ENCODE measurements at places on chromosomes 2 and 18. TPM values are rescaled to one million over a fixed set of nuclear protein-coding genes. Genes with fewer than 3 reads are reported as not detected.
A peak's percentile ranks its signal among the peaks of the same experiment; 100 is the strongest.

- H3K36me3 ChIP-seq, result peaks cover 3% of the 10 kb centered on the region
- DNase-seq, result no peak
- no peak overlapping the region for H3K27ac ChIP-seq
These were observed 4.8 kb upstream of the ZFP36L2 start for GRCh38 chr2:43230951-43231827.

GRCh38 chr2:241912021-241912555 lies 42.6 kb downstream of the RTP5 start:
- H3K4me3 ChIP-seq, result no peak overlapping the region
- H3K27ac ChIP-seq, result no peak overlapping the region
- H3K36me3 ChIP-seq, result peaks cover 2% of the 10 kb centered on the region
- H3K4me1 ChIP-seq, result peaks cover 3% of the 10 kb centered on the region
- no peak for DNase-seq

GRCh38 chr2:223481486-223481885 lies 120.7 kb downstream of the SCG2 start:
- no peak overlapping the region for H3K27ac ChIP-seq
- H3K36me3 ChIP-seq, result no peaks in the 10 kb centered on the region
- no peaks in the 10 kb centered on the region for H3K27me3 ChIP-seq
- DNase-seq, result no peak

GRCh38 chr2:128315829-128316776 lies 2.6 kb downstream of the HS6ST1 start:
- peaks cover 7% of the 10 kb centered on the region for H3K36me3 ChIP-seq
- H3K27ac ChIP-seq, result no peak overlapping the region
- no peaks in the 10 kb centered on the region for H3K4me1 ChIP-seq

GRCh38 chr2:85753035-85753524 lies 711 bp upstream of the ATOH8 start:
- H3K27ac ChIP-seq, result no peak overlapping the region
- H3K36me3 ChIP-seq, result no peaks in the 10 kb centered on the region
- peak overlapping the region; percentile 77 for H3K4me3 ChIP-seq
- DNase-seq, result no peak

- no peak overlapping the region for H3K4me3 ChIP-seq
- DNase-seq, result no peak
- no peaks in the 10 kb centered on the region for H3K27me3 ChIP-seq
- H3K4me1 ChIP-seq, result peaks cover 2% of the 10 kb centered on the region
- no peak overlapping the region for H3K27ac ChIP-seq
- H3K36me3 ChIP-seq, result no peaks in the 10 kb centered on the region
These were observed 305.4 kb upstream of the LYPD1 start for GRCh38 chr2:132975193-132976105.

DNA sequence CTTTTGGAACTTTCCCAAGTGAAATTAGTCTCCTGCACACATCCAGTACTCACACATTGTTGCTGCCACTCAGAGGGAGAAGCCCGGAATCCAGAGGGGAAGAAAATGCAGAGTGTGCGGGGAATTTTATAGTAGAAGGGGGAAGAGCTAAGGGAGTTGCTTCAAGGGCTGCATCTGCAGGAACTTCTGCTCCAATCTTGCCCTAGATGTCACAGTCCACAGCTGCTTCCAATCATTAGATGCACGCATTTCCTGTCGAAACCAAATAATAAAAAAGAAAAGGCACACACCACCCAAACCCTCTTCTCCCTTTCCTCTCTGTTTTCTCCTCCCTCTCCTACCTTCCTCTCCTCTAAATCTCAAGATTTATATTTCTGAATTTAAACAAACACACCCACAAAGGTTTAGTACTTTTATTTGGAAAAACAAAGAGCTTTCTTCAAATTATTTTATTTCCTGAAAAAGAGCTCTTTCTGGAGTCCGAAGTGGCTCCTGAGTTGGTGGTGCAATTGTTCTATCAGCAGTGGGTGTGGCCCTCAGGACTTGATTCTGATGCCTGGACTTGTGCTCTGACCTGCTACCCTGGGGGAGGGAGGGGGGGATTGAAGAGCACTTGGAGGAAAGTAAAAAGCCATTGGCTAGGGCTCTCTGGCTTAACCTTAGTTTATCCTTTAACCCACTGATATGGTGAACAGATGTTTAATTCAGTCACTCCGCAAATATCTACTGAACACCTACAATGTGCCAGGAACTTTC lies 72.0 kb downstream of the KCNE4 start:
- no peak overlapping the region for H3K27ac ChIP-seq
- no peak overlapping the region for H3K4me3 ChIP-seq
- no peaks in the 10 kb centered on the region for H3K36me3 ChIP-seq
- peaks cover 10% of the 10 kb centered on the region for H3K4me1 ChIP-seq
- DNase-seq, result no peak

- no peaks in the 10 kb centered on the region for H3K4me1 ChIP-seq
- H3K36me3 ChIP-seq, result no peaks in the 10 kb centered on the region
- no peak overlapping the region for H3K4me3 ChIP-seq
- H3K27ac ChIP-seq, result no peak overlapping the region
These were observed 404.9 kb downstream of the CPS1 start for GRCh38 chr2:210961249-210961648.

DNA sequence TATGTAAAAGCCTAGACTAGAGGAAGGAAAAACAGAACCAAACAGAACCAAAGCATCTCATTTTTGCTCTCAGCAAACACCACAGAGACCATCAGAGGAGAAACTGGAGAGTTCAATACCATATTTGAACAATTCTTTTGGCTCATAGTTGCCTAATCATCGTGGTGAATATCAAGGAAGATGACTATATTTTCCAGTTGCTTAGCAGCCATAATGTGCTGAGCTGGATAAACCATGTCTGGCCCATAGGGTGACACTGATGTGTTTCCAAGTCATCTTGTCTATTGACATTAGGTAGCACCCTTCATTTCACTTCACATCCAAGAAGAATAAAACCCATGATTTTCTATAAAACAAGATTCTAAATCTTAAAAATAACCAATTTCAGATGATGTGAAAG lies 5.9 kb upstream of the XRCC5 start:
- DNase-seq, result no peak
- H3K27ac ChIP-seq, result no peak overlapping the region
- H3K27me3 ChIP-seq, result no peaks in the 10 kb centered on the region
- no peaks in the 10 kb centered on the region for H3K4me1 ChIP-seq

DNA sequence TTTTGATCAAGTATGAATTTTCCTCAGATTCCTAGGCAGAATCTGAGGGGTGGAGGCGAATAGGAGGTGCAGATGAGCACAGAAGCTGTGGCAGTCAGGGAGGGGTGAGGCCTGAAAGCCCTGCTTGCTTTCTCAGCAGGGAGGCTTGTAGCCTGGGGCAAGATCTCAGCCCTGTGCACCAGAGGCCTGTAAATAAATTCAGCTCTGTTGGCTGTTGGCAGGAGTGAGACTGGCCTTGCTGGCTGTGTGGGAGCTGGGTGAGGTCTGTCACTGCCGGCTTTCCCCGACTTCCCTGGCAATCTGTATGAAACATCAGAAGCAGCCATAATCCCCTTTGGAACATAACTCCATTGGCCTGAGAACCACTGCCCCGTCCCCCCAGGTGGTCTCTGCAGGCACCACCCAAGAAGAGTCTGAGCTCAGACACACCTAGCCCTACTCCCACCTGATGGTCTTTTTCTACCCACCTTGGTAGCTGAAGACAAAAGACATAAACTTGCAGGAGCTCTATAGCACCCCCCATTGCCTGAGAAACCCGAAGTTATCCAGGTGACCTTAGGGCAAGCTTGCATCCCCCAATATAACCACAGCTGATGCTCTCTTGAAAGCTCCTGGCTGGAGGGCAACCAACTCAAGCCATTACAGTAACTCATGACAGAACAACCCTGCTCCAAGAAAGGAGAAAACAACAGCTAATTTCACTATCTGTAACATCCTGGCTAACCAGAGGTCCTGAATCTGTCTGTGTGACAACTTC lies 32.3 kb downstream of the EVA1A start:
- no peak overlapping the region for H3K4me3 ChIP-seq
- peak; percentile 54 for DNase-seq
- no peak overlapping the region for H3K27ac ChIP-seq
- H3K4me1 ChIP-seq, result no peaks in the 10 kb centered on the region
- H3K27me3 ChIP-seq, result no peaks in the 10 kb centered on the region

GRCh38 chr18:49446481-49446880 lies 14.0 kb downstream of the DYM start:
- no peak overlapping the region for H3K4me3 ChIP-seq
- H3K4me1 ChIP-seq, result no peaks in the 10 kb centered on the region
- H3K27ac ChIP-seq, result no peak overlapping the region

DNA sequence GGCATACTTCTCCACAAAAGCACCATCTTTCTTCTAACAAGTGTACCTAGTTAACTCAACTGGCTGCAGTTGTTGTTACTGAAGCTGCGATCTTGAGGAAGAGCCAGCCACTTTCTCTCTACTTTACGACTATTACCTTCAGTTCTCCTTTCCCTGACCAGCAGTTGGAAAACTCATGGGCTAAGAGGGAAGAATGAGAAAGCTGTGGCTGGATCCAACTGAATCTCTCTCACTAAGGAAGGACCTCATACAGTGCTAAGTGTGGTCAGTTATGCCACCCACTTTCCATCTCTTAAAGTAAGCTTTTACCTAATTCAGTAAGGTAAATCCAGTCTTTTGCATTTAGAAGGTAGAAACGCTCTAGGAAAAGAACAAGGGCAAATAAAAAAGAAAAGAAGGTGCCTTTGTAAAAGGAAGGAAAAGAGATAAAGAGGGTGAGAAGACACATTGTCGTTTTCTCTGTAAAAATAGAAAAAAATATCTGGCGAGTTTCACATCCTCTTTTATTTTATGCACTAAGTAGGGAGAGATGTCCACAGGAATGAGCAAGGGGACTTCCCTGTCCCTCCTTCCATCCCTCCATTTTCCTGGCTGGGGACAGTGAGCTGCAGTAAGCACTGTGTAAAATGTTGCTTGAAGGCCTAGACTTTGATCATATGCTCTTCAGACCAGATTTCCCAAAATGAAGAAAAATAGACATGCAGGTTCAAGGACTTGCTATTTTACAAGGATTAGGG lies 73.4 kb downstream of the PLEKHM3 start:
- H3K27ac ChIP-seq, result no peak overlapping the region
- no peak overlapping the region for H3K4me3 ChIP-seq
- no peak for DNase-seq

- no peak for DNase-seq
- H3K4me3 ChIP-seq, result no peak overlapping the region
- no peaks in the 10 kb centered on the region for H3K36me3 ChIP-seq
- H3K4me1 ChIP-seq, result no peaks in the 10 kb centered on the region
- no peaks in the 10 kb centered on the region for H3K27me3 ChIP-seq
- no peak overlapping the region for H3K27ac ChIP-seq
These were observed 17.4 kb downstream of the LRP2 start for GRCh38 chr2:169344736-169345485.

DNA sequence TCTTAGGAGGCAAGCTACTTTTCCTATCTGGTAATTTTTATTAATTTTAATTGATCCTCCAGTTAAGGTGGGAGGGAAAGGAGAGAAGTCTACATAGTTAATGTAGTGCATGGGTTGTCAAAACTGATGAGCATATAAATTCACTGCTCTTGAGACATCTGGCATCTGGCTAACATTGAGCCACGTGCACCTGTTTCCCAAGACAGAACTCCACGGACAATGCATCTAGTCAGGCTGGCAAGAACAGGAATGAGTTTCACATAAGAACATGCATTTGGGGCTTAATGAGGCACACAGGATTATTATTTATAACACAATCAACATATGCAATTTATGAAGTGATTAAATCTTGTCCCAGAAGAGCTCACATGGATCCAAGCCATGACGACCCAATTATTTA lies 16.2 kb upstream of the RAB1A start:
- no peak for DNase-seq
- no peaks in the 10 kb centered on the region for H3K4me1 ChIP-seq
- no peaks in the 10 kb centered on the region for H3K27me3 ChIP-seq
- no peaks in the 10 kb centered on the region for H3K36me3 ChIP-seq
- H3K4me3 ChIP-seq, result no peak overlapping the region

- no peak for DNase-seq
- H3K27me3 ChIP-seq, result no peaks in the 10 kb centered on the region
- no peaks in the 10 kb centered on the region for H3K36me3 ChIP-seq
These were observed 45.4 kb downstream of the GORASP2 start for GRCh38 chr2:170974304-170974993.

GRCh38 chr2:234145511-234145910 lies 95.0 kb downstream of the SPP2 start:
- DNase-seq, result no peak
- H3K27me3 ChIP-seq, result no peaks in the 10 kb centered on the region
- H3K4me3 ChIP-seq, result no peak overlapping the region
- H3K36me3 ChIP-seq, result no peaks in the 10 kb centered on the region

DNA sequence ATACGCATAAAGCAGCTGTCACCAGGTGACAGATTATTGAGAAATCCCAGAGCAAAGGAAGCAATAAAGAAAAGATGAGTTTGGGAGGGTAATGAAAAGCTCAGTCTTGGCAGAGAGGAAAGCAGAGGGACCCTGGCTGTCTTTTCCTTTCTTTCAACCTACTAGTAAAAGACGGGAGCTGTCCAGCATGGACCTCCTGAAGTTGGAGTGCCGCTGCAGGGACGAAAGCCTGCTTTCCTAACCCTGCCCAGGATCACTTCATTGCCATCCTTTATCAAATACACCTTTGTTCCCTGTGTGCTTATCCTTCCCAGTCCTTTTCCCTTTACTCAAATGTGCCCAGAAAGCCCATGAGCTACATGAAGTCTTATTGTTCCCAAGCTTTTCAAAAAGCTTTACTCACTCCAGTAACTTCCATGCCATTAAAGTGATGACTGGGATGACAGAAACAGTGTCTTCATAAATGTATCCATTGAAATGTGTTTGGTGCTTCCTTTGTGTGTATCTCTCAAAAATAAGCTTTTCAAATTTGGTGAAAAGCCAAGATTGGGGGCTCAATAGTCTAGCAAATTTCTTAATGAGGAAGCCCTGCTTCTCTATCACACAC lies 3.7 kb upstream of the SPR start:
- peaks cover 3% of the 10 kb centered on the region for H3K4me1 ChIP-seq
- no peak overlapping the region for H3K27ac ChIP-seq
- H3K4me3 ChIP-seq, result no peak overlapping the region
- peaks cover 3% of the 10 kb centered on the region for H3K27me3 ChIP-seq
- no peaks in the 10 kb centered on the region for H3K36me3 ChIP-seq

GRCh38 chr2:217409949-217410680 lies 550.3 kb upstream of the TNP1 start:
- no peaks in the 10 kb centered on the region for H3K27me3 ChIP-seq
- H3K27ac ChIP-seq, result no peak overlapping the region
- H3K4me3 ChIP-seq, result no peak overlapping the region
- no peaks in the 10 kb centered on the region for H3K36me3 ChIP-seq
- no peaks in the 10 kb centered on the region for H3K4me1 ChIP-seq

- H3K27ac ChIP-seq, result no peak overlapping the region
- no peaks in the 10 kb centered on the region for H3K36me3 ChIP-seq
- no peaks in the 10 kb centered on the region for H3K4me1 ChIP-seq
These were observed 237.6 kb upstream of the UBE2E3 start for GRCh38 chr2:180742801-180743200.

Gene SKA1
- total RNA-seq, result 20.6 TPM

Gene MC5R
- total RNA-seq, result not detected

Gene DLX1
- total RNA-seq, result not detected

Gene FAM237A
- total RNA-seq, result not detected

Gene ITGB6
- total RNA-seq, result not detected

Gene DSG1
- total RNA-seq, result not detected

Gene BOK
- total RNA-seq, result 33.9 TPM
